Fibroblast of skin of scalp (primary cell): ENCODE measurements at places on chromosomes 16 and 17.

DNA sequence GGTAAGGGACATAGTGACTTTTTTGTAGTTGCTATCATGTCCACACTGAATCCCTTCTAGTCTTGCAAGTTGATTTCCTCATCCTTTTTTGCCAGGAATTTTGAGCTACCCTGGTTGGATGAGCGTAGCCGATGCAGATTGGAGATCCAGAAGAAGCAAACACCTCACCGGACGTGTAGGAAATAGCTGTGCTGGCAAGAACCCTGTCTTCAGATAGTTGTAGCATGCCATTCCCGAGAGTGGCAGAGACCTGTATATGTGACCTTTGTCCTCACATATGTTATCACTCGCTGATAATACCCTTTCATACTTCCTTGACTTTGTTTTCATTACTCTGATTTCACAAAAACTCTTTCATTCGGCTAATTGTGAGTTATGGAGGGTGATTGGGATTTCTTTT, 6.2 kb upstream of the CASC3 start:
- DNase-seq = no peak

DNA sequence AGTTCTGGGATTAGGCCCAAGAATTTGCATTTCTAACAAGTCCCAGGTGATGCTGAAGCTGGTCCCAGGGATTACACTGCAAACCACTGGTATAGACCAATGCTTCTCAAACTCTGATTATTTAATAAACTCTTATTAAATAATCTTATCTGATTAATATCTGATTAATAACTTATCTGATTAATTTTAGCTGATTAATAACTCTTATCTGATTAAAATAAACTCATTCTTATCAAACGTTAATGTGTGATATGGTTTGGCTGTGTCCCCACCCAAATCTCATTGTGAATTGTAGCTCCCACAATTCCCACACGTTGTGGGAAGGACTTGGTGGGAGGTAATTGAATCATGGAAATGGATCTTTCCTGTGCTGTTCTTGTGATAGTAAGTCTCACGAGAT, 78.6 kb upstream of the TANC2 start:
- no peak for DNase-seq

- no peak for DNase-seq
These were observed 28.4 kb upstream of the LYRM9 start for GRCh38 chr17:27921599-27921998.

DNA sequence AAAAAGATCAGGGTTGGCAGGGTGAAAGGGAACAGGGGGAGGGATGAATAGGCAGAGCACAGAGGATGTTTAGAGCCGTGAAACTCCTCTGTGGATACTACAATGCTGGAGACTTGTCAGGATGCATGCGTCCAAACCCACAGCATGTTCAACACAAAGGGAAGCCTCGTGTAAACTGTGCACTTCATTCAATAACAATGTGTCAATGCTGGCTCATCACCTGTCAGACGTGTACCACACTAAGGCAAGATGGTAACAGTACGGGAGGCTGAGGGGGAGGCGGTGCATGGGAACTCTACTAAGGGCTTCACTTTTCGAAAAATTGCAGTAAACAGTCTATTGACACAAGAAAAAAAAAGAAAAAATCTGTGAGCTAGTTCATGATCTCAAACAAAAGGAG, 63.7 kb downstream of the C16orf95 start:
- no peak for DNase-seq

DNA sequence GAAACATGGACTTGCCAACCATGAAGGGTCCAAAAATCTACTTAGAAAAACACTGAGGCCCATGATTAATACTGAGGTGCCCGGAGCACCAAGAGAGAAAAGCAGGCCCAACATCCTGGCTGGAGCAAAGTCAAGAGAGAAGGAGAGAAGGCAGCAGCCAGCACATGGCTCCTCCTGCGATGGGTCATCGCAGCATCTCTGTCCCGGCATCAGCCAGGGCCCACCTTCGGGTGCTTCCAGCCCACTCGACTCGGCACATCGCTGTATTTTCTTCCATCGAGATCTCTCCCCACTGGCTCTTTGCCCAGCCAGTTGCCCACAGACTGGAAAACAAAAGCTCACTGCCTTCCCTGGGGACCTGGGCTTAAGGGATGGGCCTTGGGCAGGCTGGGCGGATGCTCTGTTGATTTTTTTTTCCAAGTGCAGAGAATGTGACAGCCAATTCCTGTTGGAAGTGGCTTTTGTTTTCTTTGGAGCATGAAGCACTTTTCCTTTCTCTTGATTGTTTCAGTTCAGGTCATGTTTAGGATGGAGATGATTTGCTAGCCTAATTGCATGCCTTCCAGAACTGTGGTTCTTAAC, 58.1 kb downstream of the CYB5B start:
- DNase-seq = peak; percentile 95

- no peak for DNase-seq
These were observed 629 bp upstream of the RNF135 start for GRCh38 chr17:30969989-30970830.

- no peak for DNase-seq
These were observed 10.2 kb downstream of the CACNB1 start for GRCh38 chr17:39187152-39187830.

- no peak for DNase-seq
These were observed 26.3 kb upstream of the CLEC18B start for GRCh38 chr16:74447578-74447977.

DNA sequence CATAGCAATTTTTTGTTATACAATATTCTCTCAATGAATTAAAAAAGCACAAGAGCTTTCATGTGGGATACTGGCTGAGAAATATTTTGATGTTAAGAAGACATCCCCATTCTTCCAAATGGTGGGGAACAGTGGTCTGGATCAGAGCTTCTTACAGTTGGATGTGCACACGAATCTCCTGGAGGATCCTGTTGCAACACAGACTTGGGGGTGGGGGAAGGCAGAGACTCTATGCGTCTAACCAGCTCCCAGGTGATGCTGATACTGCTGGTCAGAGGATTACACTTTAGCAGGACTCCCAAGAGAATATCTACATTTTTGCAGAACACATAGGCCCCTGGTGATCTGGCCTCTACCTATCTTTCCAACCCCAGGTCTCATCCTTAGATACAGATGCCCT, 108.3 kb downstream of the SPACA3 start:
- DNase-seq = no peak

DNA sequence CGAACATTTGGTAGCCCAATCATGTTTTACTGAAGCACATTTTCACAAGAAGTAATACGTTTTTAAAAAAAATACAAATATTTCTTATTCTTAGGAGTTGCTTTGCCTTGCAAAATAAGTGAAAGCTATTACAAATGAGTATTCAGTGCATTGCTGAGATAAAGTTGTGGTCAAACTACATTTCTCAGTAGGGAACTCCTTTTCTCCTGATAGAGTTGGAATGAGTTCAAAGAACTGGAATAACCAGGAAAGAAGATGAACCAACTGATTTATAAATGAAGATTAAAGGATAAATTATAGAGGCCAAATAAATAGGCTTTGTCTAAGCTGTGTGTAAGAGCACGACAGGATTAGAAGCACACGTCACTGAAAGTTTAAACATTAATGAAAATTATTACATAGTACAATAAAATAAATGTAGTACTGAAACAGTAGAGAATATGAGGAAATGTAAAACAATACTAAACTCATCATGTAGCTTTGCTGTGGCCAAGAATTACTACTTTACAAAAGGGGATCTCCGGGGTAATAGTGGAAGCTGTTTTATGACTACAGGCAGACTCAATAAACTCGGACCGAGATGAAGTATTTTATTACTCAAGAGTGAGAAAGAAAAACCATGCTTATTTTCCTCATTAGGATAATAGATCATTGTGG, 73.6 kb downstream of the KCNJ2 start:
- DNase-seq = no peak

DNA sequence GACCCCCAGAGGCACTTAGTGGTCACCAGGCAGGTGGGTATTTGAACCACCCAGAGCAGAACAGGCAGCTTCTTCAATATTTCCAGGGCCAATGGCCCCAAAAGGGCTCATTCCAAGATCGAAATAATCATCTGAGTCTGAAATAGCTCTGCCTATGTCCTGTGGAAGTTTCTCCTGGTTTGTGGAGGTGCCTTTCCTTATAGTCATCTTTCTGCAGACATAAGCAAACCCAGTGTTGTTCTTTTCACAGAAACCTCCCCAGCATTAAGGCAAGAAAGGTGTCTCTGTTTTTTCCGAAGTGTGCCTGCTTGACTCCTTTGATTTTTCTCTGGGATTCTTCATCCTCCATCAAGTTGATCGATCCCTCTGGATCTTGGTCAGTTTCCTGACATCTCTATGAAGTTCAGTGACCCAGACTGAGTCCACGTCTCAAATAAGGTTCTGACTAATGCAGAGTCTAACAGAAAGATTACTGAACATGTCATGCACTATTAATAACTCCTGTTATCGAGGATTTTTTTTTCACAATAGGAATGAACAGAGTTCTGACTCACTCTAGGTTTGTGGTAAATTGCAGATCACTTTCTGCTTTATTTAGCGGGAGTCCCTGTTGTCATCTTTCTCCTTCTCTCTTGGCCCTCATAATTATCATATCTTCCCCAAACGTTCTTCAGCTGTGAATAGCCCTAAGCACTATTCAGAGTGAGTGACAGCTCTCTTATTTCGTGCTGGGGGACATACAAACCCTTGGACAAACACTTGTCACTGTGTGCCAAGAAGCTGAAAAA, 1.5 kb downstream of the LRRC3C start:
- peak; percentile 96 for DNase-seq

DNA sequence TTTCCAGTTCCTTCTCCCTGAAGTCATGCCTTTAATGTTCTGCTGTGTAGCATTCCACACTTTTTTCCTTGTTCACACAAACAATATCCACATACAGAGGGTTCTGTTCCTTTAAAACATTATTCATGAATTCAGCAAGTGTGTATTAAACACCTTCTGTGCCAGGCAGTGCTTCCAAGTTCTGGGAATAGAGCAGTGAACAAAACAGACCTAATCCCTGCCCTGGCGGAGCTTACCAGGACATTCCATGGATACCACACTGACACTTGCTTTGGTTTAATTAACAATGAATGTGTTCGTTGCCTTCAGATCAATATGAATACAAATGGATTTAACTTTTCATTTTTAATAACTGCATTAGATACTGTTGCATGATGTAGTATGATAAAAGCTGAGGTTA, 57.9 kb upstream of the CLEC19A start:
- DNase-seq = no peak

- no peak for DNase-seq
These were observed 7.9 kb upstream of the MFSD6L start for GRCh38 chr17:8806926-8807550.

- DNase-seq = no peak
These were observed 19.8 kb upstream of the CMIP start for GRCh38 chr16:81424771-81425170.

- DNase-seq = no peak
These were observed 14.6 kb downstream of the ALOX12B start for GRCh38 chr17:8072729-8073461.

DNA sequence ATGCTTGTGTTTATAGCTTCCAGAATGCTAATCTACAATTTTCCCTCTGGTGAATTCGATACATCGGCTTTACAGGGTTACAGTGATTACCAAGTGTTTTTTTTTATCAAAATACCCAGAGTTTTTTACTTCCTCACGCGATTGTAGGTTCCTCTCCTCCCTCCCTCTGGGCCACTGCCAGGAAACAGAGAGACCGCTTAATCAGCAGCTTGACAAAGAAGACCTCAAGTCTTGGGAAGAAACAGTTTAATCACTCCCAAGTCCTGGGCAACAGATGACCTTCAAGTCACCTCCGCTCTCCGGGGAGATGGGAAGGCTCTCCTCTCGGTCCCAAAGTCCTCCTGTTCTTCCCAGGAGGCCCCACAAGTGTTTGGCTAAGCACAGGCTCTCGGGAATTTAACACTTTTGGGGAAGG, 23.5 kb downstream of the SMTNL2 start:
- DNase-seq = peak; percentile 74

GRCh38 chr17:32958418-32958817, 30.5 kb downstream of the TMEM98 start:
- peak; percentile 89 for DNase-seq

- peak; percentile 64 for DNase-seq
These were observed 113.1 kb downstream of the SNX29 start for GRCh38 chr16:12089492-12090150.

DNA sequence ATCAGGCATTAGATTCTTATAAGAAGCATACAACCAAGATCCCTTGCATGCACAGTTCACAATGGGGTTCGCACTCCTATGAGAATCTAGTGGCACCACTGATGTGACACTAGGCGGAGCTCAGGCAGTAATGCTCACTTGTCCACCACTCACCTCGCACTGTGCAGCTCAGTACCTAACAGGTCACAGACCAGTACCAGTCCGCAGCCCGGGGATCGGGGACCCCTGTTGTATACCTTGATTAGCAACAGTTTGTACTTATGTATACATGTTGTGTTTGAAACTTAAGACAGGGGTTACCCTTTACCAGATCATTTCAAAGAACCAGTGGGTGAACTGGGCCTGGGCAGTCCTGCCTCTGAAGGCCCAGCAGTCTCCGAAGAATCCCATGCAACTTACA, 103.7 kb downstream of the PMP22 start:
- DNase-seq = no peak

DNA sequence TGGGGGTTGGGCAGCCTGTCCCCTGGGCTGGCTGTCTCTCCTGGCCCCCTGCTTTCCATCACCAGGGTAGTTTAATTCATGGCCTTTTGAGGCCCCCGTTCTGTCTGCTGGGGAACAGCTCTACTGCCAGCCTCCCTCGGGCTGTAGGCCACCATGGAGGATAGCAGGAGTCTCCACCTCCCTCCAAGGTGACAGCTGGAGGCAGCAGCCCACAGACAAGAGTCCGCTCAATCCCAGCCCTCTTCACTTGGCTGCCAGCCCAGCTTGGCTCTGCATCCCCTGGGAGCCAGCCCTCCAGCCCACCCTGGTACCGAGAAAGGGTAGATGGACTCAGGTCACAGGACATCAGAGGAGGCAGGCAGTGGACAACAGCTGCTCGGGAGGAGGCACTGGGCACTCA, 194.6 kb upstream of the SDK2 start:
- DNase-seq = no peak
